ENCODE measurements at places on chromosomes 2 and 18. TPM values are rescaled to one million over a fixed set of nuclear protein-coding genes. Genes with fewer than 3 reads are reported as not detected.

DNA sequence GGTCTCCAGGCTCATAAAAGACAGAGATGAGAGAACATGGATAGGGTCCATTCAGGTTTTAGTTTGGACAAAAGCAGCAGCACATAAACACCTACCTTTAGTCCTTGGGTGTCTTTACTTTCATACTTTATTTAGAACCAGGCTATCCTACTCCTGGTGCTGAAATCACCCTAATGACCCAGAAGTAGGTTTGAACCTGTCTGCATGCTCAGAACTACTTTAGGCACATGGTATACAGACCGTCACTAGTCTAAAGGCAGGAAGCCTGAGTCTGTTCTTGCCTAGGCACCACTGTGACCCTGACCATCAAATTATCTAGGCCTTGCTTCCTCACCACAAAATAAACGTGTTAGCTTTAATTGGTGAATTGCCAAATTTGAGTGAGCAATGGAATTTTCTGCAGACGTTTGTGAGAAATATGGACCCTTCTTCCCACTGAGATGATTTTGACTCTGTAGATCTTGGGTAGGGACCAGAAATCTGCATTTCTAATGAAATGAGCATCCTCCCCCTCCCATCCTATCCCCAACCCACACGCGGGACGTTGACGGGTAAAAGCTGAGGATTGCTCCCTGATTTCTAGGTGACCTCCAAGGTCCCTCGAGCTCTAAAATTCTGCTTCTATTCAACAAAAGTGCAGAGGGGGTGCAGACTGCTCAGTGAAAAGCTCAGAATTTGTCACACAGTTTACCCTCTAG is 75.1 kb downstream of the PLEKHM3 start:
- H3K27ac ChIP-seq = no peak overlapping the region
- H3K27me3 ChIP-seq = no peaks in the 10 kb centered on the region
- H3K36me3 ChIP-seq = no peaks in the 10 kb centered on the region
- H3K4me3 ChIP-seq = no peak overlapping the region
- DNase-seq = no peak

DNA sequence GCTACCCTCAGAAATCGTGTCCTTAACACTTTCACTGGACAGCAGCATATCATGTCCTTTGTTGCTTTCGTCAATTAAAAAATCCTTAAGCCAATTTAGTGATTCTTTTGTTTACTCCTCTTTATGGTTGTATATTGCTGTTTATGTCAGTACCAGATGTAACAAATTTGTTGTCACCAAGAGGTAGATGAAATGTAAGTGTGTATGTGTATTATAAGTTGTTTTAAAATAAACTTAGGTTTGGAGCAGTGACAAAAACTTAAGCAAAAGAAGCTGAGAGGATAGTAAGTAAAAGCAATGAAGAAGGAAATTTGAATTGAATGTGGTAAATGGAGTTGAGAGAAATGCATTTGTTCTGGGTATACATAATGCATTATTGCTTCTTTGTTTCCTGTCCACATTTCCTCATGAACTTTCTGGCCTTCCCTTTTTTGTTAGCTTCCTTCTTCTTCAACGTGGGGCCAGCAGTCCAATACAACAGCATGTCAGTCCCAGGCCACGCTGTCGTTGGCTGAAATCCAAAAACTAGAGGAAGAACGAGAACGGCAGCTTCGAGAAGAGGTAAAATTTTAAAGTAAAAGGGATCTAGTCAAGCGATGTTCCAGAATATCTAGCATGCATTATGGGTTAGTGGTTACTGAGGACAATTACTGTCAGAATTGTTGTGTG is 30.5 kb upstream of the SNORC start:
- peak; percentile 13 for DNase-seq
- peaks cover 30% of the 10 kb centered on the region for H3K4me1 ChIP-seq
- no peaks in the 10 kb centered on the region for H3K27me3 ChIP-seq
- H3K36me3 ChIP-seq = peaks cover 81% of the 10 kb centered on the region
- H3K4me3 ChIP-seq = no peak overlapping the region

Gene PJVK
- 0.68 TPM for total RNA-seq

- no peak overlapping the region for H3K27ac ChIP-seq
- H3K36me3 ChIP-seq = no peaks in the 10 kb centered on the region
- peaks cover 8% of the 10 kb centered on the region for H3K4me1 ChIP-seq
- no peak overlapping the region for H3K4me3 ChIP-seq
- no peak for DNase-seq
Observed at GRCh38 chr2:120845277-120845676, 109.6 kb downstream of the GLI2 start.

Gene SERPINB10
- not detected for total RNA-seq

DNA sequence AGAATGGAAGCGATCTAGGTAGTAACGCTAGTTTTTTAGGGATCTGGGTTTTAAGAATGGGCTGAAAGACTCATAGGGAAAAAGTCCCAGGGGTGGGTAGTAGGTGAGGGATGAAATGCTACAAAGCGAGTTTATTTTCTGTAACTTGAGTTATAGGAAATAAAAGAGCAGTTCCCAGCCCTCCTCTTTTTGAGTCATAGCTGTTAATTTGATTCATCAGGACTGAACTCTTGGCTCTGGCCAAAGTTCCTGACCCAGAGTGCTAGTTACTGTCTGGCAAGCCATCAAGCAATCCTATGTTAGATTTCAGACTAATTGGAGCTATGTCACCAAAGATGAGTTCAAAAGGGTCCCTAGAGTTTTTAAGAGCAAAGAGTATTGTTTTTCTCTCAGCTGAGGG is 17.4 kb upstream of the NOSTRIN start:
- no peak overlapping the region for H3K27ac ChIP-seq
- H3K4me1 ChIP-seq = no peaks in the 10 kb centered on the region
- no peaks in the 10 kb centered on the region for H3K36me3 ChIP-seq
- no peaks in the 10 kb centered on the region for H3K27me3 ChIP-seq
- no peak for DNase-seq
- no peak overlapping the region for H3K4me3 ChIP-seq

GRCh38 chr2:121591199-121591598 is 58.1 kb downstream of the CLASP1 start:
- no peak overlapping the region for H3K27ac ChIP-seq
- peaks cover 4% of the 10 kb centered on the region for H3K36me3 ChIP-seq
- no peak for DNase-seq

Gene GCG
- not detected for total RNA-seq

Gene FAP
- total RNA-seq = 1.7 TPM

GRCh38 chr2:186349508-186349907 is 136.6 kb upstream of the ZC3H15 start:
- no peak overlapping the region for H3K4me3 ChIP-seq
- H3K27ac ChIP-seq = no peak overlapping the region
- H3K36me3 ChIP-seq = no peaks in the 10 kb centered on the region
- DNase-seq = no peak
- peaks cover 5% of the 10 kb centered on the region for H3K4me1 ChIP-seq

DNA sequence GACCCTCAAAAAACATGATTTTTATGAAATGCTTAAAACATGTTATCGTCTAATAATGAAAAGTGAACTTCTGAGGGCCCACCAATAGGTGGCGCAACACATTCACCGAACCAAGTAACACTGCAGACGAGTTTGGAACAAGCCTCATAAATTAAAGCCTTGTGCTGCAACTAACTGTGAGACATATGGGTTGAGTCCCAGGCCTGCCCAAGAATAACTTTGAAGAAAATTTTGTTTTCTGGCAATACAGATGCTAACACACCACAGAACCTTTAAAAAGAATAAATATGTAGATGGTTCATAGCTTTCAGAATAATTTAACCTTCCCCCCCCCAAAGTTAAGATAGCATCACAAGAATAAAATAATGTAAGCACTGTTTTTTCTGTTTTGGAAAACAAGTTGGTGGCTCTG is 285.9 kb downstream of the RNF144A start:
- H3K4me1 ChIP-seq = no peaks in the 10 kb centered on the region
- no peak overlapping the region for H3K27ac ChIP-seq
- no peak overlapping the region for H3K4me3 ChIP-seq
- H3K27me3 ChIP-seq = no peaks in the 10 kb centered on the region

GRCh38 chr2:137829251-137829650 is 135.0 kb upstream of the HNMT start:
- peaks cover 3% of the 10 kb centered on the region for H3K27me3 ChIP-seq
- DNase-seq = no peak
- no peaks in the 10 kb centered on the region for H3K4me1 ChIP-seq
- H3K36me3 ChIP-seq = no peaks in the 10 kb centered on the region
- H3K4me3 ChIP-seq = no peak overlapping the region

Gene GPBAR1
- total RNA-seq = 1.4 TPM

DNA sequence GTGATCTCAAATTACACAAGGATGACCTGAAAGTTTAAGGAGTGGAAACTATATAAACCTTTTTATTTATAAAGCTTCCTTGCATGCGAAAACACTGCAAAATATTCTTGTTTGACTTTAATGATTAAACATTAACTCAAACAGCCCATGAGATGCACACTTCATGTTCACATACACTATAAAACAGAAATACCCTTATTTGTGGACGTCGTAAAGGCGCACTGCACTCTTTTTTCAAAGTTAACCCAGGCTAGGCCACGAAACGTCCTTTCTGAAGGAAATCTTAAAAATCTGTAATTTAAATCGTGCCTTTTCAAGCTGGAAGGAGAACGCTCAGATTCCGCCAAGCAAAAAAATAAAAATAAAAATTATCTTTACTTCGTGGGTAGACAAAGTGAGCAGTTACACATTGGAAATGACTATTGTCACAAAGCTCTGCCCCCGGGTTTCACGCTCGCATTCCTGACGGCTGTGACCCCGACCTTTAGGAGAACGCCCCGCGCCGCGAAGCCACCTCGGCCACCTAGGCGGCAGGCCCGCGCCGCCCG is 728 bp downstream of the FAM168B start:
- peaks cover 18% of the 10 kb centered on the region for H3K4me1 ChIP-seq
- H3K27me3 ChIP-seq = no peaks in the 10 kb centered on the region
- DNase-seq = no peak
- peak overlapping the region; percentile 62 for H3K4me3 ChIP-seq
- peak overlapping the region; percentile 95 for H3K27ac ChIP-seq

- H3K27ac ChIP-seq = no peak overlapping the region
- no peaks in the 10 kb centered on the region for H3K27me3 ChIP-seq
- no peaks in the 10 kb centered on the region for H3K36me3 ChIP-seq
- peaks cover 4% of the 10 kb centered on the region for H3K4me1 ChIP-seq
- H3K4me3 ChIP-seq = no peak overlapping the region
- DNase-seq = no peak
Observed at GRCh38 chr18:54822872-54823845, 5.1 kb upstream of the RAB27B start.

Gene LAMA1
- total RNA-seq = 0.10 TPM

- no peak overlapping the region for H3K4me3 ChIP-seq
- no peak overlapping the region for H3K27ac ChIP-seq
- H3K4me1 ChIP-seq = no peaks in the 10 kb centered on the region
- DNase-seq = no peak
- H3K27me3 ChIP-seq = no peaks in the 10 kb centered on the region
- no peaks in the 10 kb centered on the region for H3K36me3 ChIP-seq
Observed at GRCh38 chr2:133053541-133053940, 383.5 kb upstream of the LYPD1 start.

DNA sequence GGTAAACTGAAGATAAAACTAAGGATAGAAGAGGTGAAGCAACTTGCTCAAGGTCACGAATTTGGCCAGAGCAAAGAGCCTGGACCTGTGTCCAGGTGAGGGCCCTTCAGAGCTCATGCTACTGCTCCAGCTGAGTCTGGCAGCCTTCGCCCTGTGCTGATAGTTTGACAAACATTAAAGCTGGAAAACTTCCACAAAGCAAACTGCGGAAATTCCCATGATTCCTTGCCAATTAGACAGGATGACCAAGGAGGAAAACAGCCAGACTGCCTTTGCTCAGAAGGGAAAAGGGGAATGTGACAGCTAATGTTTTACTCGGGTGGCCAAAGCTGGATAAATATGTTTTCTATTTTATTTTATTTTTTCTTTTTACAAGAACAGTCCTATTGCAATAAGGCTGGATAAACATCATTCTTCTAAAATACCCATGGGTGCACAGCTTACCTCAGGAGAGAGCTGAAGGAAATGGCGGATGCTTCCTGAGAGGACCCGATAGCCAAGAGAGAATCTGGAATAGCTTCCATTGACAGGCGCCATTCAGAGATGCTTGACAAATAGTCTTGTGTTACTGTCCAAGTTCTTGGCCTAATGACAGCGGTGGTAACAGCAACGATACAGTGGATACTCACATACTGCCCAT is 5.3 kb upstream of the CTAGE1 start:
- DNase-seq = peak; percentile 47
- H3K27ac ChIP-seq = peak overlapping the region; percentile 44
- H3K36me3 ChIP-seq = no peaks in the 10 kb centered on the region
- no peak overlapping the region for H3K4me3 ChIP-seq
- peaks cover 18% of the 10 kb centered on the region for H3K4me1 ChIP-seq
- no peaks in the 10 kb centered on the region for H3K27me3 ChIP-seq

Gene CCDC178
- total RNA-seq = 1.5 TPM

DNA sequence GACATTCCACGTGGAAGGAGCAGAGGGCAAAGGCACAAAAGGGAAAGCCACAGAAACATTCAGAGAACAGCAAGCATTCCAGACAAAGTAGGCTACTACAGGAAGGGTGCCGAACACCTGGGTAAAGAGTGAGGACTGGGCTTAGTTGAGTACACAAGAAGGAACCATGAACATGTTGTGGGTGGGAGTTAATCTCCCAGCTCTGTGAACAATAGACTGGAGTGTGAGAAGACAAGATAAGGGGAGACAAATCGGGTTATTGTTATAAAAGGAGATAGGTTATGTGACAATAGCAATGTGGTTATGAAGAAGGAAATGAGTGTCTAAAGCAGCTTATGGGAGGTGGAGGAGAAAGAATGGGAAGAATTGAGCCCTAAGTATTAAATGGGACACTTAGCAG is 70.0 kb downstream of the DPP4 start:
- no peaks in the 10 kb centered on the region for H3K36me3 ChIP-seq
- no peak for DNase-seq
- H3K27ac ChIP-seq = no peak overlapping the region
- no peaks in the 10 kb centered on the region for H3K4me1 ChIP-seq

Gene ZNF892
- total RNA-seq = 4.4 TPM

- H3K27ac ChIP-seq = no peak overlapping the region
- no peak for DNase-seq
- peaks cover 33% of the 10 kb centered on the region for H3K36me3 ChIP-seq
- H3K4me3 ChIP-seq = no peak overlapping the region
Observed at GRCh38 chr18:8081872-8082553, 514.9 kb downstream of the PTPRM start.

Gene PRKRA
- 50.8 TPM for total RNA-seq

Gene AQP4
- 8.2 TPM for total RNA-seq

DNA sequence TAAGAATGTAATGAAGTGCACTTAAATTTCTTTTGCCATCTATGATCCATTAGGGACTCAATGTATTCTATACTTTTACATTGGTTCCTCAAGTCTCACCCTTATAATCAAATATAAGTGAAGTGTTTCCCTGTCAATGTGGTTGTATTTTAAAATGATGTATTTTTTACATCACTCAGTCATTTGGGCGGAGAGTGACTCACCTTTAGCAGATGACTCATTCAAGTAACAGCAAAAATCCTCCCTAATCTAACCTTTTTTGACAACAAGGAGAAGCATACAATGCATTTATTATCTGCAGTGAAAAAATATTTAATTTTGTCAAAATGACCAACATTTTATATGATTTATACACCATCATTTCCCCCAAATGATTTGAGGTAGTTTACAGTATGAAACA is 94.4 kb downstream of the FANCL start:
- no peaks in the 10 kb centered on the region for H3K27me3 ChIP-seq
- H3K27ac ChIP-seq = no peak overlapping the region
- no peak overlapping the region for H3K4me3 ChIP-seq
- H3K4me1 ChIP-seq = no peaks in the 10 kb centered on the region
- H3K36me3 ChIP-seq = no peaks in the 10 kb centered on the region

GRCh38 chr2:43041661-43042360 is 184.6 kb downstream of the ZFP36L2 start:
- no peak overlapping the region for H3K27ac ChIP-seq
- DNase-seq = no peak
- no peak overlapping the region for H3K4me3 ChIP-seq

Gene GLB1L
- 5.2 TPM for total RNA-seq

Measured in heart right ventricle (tissue), 16 donors.